ENCODE measurements at places on chromosomes 13 and 19. TPM values are rescaled to one million over a fixed set of nuclear protein-coding genes. Genes with fewer than 3 reads are reported as not detected.

The PSG3 gene
- total RNA-seq: not detected

The IGFL3 gene
- not detected for total RNA-seq

- no peak for DNase-seq
Observed at GRCh38 chr13:32882691-32883090, 133.5 kb upstream of the KL start.

DNA sequence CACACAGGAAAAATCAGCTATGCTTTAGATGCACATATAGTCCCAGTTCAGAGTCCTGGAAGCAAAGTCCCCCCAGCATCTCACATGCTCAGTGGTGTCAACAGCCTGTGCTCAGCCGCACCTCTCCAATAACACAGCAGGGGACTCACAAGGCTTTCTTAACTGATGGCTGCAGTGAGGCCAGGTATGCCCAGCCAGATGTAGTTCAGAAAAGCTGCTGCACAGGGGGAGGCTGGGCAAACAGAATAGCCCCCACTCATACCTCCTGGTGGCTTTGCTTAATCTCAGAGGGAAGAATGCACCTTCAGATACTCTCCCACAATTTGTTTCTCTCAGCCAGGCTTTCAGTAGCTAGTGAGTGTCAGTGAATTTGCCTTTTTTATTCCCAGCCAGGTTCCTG lies 33.4 kb downstream of the FAM124A start:
- DNase-seq: no peak

GRCh38 chr19:29644210-29644609 lies 21.1 kb upstream of the PLEKHF1 start:
- DNase-seq: no peak
